ENCODE measurements at places on chromosomes 1 and 21.

- DNase-seq, result no peak
These were observed 8.3 kb downstream of the IL24 start for GRCh38 chr1:206905295-206906164.

GRCh38 chr21:45267390-45267760 is 20.3 kb downstream of the POFUT2 start:
- DNase-seq, result no peak

GRCh38 chr21:34890724-34891612 is 158.1 kb downstream of the RUNX1 start:
- DNase-seq, result no peak

- no peak for DNase-seq
These were observed 513.8 kb downstream of the PTPRC start for GRCh38 chr1:199152676-199153075.

DNA sequence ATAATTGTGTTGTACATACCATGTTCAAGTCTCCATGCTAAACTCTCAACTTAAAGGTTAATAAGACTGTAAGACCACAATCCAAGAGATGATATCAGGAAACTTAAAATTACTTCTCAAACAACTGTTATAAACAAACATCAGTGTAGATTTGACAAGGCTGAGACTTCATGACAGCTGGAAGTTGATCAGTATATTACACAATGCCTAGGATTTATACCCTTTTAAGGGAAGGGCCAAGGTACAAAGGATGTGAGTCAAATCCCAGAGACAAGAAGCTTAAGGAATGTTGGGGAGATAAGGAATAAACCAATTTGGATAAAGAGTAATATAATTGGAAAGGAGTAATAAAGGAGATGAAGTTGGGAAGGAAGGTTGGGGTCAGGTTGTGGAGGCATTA is 98.8 kb downstream of the LBR start:
- DNase-seq, result no peak

- DNase-seq, result peak; percentile 35
These were observed 61.8 kb downstream of the MACF1 start for GRCh38 chr1:39266269-39266668.

- DNase-seq, result no peak
These were observed 7.3 kb downstream of the RNU1-2 start for GRCh38 chr1:16903054-16903453.

Measured in T-helper 2 cell (primary cell).